ENCODE measurements at places on chromosomes 4 and X.

- DNase-seq: no peak
These were observed 16.4 kb downstream of the DCLK2 start for GRCh38 chr4:150094676-150095075.

DNA sequence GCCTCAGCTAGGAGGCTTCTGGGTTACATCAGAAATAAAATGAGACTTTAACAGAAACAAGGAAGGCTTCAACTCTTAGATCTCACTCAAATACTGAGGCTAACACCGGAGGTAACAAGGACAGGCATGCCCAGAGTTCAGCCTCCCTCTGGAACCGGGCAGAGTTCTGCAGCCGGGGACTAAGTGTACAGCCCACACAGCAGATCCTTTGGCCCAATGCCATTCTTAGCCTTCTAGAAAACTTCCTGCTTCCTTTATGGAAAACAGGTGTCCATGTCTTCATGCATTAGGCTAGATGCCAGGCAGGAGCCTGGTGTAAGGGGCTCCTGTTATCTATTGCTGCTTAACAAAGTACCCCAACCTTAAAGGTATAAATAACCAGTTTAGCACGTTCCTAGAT lies 369.7 kb downstream of the BCOR start:
- DNase-seq: no peak

GRCh38 chrX:95290455-95290854 lies 1394.2 kb upstream of the DIAPH2 start:
- DNase-seq: no peak

DNA sequence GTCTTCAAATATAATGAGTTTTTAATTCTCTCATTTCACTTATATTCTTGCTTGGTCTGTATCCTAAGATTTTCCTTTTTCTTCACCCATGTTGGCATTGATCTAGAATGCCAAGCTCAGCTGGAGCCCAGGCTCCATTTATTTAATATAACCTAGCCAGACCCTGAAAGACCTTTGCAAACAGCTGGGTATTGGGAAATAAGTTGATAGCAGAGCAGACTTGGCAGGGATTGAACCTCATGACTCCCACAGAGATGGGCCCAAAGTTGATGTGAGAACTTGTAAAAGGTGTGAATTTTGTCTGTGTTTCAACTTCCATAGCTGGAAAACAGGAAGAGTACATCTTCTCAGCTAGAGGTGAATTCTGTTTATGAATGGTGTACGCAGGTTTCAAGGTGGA lies 59.5 kb downstream of the SH2D1A start:
- no peak for DNase-seq

DNA sequence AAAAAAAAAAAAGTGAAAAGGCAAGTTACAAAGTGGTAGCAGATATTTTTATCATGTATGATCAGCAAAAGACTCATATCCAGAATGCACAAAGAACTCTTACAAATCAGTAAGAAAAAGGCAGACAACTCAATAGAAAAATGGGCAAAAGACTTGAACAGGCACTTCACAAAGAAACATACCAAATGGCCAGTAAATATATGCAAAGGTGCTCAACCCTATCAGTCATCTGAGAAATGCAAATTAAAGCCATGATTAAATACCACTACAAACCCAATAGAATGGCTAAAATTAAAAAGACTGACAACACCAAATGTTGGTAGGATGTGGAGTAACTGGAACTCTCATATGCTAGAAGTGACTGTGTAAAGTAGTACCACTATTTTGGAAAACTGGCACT lies 45.4 kb downstream of the CHST7 start:
- no peak for DNase-seq

GRCh38 chrX:134880866-134881265 lies 109.9 kb upstream of the SMIM10 start:
- DNase-seq: no peak

DNA sequence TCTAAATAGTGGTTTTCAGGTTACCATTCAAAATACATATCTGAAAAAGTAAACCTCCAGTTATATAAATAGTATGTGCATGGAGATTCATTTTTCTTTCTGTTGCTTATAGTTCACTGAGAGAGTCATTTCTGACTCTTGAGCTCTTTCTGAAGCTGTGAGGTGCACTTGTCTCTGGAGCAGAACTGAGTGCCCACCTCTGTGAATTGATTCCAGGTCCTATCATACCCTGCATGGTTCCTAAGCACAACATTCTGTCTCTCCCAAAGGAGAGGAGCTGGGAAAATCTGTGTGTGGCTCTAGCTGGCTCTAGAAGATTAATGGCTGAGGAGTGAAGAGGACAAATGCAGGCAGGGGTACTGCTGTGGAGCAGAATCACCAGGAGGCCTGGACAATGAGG lies 161.6 kb upstream of the HCCS start:
- DNase-seq: no peak

DNA sequence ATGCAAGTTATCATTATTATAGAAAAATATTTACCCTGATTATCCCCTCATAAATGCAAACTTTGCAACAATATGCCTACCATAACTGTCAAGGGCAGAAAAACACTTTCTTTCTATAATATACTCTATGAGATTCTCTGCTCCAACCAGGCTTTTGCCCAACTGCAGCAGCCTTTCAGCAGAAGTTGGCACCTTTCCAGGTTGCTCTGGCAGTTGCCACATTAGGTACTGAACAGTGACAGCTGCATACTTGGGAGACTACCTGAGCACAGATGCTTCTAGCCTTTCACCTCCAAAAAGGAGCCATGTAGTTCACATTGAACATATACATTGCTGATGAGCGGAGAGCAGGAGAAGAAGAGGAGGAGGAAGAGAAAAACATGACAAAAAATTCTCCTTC lies 69.5 kb upstream of the BRWD3 start:
- no peak for DNase-seq

- no peak for DNase-seq
These were observed 1.8 kb downstream of the WAS start for GRCh38 chrX:48685416-48685815.

DNA sequence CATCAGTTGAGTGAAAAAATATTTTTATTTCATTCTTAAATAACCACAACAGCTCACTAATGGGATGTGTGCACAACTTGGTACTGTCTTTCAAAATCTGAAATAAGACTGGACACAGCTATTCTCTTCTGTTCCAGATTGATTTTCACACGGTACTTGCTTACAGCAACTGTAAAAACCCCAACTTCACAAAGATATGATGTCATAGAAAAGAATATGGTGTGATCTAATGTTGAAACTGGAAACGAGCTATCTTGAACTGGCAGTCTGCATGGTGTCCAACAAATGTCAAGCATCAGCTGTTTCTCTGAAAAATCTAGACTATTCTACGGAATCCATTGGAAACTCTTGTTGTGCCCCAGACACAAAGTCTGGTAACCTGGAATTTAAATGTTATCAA lies 14.7 kb downstream of the HELQ start:
- no peak for DNase-seq

All from keratinocyte (primary cell).